ENCODE measurements at places on chromosomes 12 and 14.
A peak's percentile ranks its signal among the peaks of the same experiment; 100 is the strongest.

GRCh38 chr14:68787092-68787992 is 5.5 kb downstream of the ZFP36L1 start:
- peak; percentile 46 for DNase-seq

GRCh38 chr14:92719421-92719820 is 29.0 kb downstream of the LGMN start:
- DNase-seq = no peak

DNA sequence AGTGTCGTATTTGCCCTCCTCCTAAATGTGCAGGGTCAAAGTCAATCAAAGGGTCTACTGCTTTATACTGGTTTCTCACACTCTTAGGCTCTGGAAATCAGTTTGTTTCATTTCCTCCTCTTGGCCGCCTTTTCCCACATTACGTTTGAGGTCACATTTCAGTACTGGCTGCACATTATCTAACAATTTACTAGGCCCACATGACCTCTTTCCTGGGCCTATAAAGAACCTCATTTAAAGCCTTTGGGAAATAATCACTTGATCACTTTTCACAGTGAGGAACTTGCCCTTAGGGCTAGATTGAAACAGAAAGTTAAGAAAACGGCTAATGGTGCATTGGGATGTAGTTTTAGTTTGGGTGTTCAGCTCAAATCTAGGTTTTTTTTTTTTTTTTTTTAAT is 497.5 kb downstream of the RERGL start:
- no peak for DNase-seq

DNA sequence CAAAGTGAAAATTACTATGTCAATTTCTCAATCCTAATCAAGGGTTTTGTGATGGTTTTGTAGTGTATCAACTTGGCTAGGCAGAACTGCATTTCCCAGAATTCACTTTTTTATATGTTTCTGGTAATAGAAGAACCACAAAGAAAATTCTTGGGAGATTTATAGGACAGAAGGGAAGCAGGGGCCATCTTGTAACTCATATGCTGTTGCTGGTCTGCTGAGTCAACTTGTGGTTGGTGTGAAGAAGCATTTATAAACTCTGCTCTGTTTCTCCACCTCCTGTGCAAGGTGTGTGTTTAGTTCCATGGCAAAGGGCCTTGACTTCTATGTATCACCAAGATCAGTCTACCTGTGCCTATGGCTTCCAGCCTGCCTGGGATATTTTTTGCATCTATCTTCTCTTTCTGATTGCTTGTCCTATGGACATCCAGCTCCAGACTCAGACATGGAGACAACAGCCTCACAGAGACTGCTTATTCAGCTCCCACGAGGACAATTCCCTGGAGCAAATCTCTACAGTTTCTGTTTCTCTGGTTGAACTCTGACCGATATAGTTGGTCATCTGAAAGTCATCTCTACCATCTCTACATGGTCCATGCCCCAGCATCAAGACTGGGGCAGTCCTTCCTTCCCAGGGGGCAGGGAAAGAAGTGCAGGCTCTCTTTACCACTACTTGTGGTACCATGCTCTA is 364.3 kb upstream of the DDHD1 start:
- DNase-seq = no peak

GRCh38 chr12:12749433-12749832 is 32.3 kb downstream of the CDKN1B start:
- no peak for DNase-seq

DNA sequence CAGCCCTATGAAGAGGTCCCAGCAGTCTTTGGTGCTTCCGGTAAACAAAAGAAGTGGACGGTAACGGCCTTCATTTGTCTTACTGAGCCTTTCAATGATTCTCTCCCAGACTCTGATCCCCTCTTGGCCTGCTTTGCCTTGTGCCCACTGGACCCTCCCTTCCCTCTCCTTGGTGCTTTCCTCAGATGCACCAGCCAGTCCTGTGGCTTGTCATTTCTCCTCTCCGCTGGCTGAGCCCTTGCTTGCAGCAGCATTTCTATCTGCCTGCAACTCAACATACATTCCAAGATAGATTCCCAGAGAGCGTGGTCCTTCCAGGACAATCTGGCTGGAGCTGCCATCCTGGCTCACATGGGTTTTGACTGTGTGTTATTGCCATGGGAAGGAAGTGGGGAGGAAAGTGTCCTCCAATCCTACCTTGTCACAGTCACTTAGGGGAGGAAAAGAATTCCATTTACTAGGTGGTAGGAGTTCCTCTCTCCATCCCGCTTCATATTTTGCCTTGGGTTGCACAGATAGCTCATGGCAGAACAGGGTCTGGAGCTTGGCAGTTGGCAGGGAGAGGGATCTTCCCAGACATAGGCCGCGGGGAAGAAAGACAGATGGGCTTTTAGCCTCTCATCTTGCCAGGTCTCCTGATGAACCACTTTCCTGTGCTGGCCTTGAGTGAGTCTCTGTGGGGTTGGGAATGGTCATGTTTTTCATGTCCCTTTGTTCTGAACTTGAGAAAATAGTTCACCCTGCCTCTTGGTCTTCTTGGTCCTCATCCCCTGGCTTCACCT is 92.8 kb upstream of the KCNA1 start:
- DNase-seq = no peak

DNA sequence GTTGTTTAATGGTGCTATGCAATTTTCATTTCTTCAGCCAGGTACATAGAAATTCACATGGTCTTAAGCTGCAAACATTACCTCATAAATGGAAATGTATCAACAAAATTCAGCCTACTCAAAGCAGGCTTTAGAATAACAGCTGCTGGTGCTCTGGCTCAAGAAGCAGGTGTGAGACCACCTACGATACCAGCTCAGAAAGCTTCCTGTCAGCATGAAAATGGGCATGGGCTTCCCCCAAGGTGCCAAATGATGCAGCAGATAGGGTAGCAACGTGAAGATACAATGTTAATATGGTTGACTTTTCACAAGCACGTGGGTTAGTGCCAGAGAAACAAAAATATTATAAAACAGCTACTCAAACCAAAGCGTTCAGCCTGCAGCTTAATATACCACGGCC is 343.4 kb upstream of the PRICKLE1 start:
- no peak for DNase-seq

DNA sequence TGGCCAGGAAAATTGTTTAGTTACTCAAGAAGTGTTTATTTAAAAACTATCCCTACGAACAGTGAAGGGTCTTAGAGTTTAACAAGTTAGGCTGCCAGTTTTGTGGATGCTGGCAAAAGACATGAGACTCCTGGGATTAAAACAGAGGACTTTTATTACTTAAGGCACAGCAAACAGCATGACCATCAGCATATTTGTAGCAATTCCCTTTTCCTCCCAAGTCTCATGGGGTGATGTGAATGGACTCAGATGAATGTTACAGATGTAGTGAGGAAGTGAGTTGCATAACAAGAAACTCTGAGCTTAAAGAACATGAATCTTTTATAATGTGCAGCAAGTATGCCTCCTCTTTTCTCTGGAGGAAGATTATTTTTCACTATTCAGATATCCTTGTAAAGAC is 695.8 kb downstream of the RPS29 start:
- no peak for DNase-seq

DNA sequence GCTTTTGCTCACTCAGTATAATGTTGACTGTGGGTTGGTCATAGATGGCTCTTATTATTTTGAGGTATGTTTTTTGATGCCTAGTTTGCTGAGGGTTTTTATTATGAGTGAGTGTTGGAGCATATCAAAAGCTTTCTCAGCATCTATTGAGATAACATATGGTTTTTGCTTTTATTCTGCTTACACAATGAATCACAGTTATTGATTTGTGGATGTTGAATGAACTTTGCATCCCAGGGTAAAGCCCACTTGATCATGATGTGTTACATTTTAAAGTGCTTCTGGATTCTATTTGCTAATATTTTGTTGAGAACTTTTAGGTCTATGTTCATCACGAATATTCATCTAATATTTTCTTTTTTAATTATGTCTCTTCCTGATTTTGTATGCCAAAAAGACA is 1260.3 kb downstream of the TMEM121 start:
- DNase-seq = no peak

- DNase-seq = no peak
Measured at GRCh38 chr12:111394480-111394879, 11.2 kb upstream of the SH2B3 start.

DNA sequence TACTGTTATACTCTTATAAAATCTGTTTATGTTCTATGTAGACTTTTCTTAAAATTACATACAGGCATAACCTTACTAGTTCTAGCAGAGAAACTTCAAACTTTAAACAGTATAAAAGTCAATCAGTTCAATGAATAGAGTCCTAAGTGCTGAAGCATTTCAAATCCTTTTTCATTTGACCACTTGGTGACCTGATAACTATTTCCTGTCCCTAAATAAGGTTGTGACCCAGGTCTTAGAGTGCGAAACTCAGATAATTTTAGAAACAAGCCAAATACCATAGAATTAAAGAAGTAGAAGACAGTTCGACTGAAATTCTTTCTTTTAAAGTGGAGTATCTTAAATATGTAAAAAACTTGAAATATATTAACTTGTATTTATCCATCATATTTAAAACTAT is 96.2 kb upstream of the ALX1 start:
- no peak for DNase-seq

DNA sequence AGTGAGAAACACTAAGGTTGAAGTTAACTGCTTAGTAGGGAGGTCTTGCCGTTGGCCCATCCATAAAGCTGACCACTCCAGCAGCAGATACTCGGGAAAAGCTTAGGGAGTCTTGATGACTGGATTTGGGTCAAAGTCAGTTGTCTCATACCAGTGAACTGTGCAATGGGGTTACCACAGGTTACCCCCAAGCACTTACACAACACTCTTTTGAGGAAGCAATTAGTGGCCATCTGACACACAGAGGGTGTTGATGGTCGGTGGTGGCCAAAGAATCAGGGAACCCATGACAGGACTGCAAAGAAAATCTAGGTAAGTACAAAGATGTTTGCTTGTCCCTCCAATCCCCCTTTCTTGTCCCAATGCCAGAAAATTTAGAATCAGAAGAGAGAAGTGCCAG is 410.2 kb downstream of the APAF1 start:
- no peak for DNase-seq

GRCh38 chr12:50557421-50557820 is 52.6 kb downstream of the DIP2B start:
- no peak for DNase-seq

DNA sequence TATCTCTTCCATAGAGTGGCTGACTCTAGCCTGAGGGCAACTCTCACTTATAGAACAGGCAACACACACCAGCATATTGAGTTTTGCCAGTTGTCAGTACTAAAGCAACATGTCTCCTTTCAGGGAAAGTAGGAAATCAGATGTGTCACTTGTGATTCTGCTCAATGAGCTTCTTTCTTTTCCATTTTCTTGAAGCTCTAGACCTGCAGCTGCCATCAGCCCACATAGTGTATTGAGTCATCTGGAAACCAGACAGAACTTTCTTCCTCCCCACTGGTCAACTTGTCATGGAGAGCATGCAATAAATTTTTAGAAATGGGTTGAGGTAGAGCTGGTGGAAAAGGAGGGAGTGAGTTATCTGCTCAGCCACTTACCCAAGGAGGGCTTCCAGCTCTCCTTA is 209.0 kb upstream of the PLEKHG7 start:
- no peak for DNase-seq

GRCh38 chr14:37594238-37594970 is 645 bp downstream of the FOXA1 start:
- DNase-seq = peak; percentile 45

DNA sequence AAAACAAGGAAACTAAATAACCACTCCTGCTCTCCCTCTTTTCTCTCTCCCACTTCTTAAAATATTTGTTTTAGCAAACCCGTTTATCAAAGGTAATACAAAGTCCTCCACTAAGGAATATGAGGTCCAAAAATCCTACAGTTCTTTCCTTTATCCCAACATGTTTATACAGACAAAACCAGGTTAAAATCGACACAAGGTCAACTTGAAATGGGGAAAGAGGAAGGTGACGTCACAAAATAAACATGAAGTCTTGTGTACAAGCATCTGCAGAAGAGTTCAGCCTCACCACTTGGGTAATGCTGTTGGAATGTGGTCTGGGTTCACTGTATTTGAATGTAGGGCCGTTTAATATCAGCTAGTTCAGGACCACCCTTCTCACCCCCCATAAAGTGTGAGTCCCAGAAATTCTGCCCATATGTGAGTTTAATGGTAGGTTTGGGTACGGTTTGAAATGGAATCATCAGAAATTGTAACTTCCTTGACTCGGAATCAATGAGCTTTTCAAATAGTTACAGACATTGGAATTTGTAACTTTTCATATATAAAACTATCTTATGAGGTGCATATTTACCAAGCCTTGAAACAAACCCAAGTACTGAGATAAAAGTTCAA is 120.0 kb upstream of the SLC38A2 start:
- DNase-seq = no peak

DNA sequence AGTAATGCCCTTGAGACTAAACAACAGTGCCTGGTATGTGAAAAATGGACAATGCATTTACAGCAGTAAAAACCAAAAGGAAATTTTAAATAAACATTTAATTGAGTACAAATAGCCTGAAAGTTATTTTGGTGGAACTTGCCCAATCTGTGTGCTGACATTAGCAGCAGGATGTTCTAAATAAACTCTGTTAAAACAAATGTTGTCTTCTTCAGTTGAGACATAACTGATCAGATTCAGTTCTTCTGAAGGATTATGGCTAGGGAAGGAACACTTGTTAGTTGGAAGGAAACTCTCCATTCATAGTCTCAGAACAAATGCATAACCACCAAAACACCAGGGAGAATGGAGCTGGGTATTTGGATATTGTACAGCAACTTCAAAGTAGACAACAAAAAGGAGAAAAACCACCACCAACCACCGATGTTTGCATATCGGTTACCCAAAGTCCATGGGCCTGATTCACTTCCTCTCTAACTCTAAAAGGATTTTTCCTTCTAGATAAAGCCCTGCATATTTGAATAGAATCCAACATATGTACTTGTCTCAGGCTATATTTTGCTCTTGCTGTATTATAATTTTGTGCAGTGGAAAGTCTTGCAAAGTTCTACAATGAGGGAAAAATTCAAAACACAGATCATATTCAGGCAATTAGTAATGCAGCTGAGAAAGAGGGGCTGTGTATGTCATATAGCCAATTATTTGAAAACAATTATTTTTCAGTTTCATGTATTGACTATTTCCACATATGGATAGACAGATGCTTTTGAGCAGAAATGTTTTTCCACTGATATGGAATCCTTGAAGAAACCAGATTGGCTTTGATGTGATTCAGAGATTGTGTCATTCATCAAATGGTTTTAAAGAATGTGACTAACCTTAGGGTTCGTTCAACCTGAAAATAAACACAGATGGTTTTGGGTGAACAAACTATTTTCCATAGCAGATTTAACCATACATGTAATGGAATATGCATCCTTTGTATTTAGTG is 152.2 kb upstream of the BMP4 start:
- DNase-seq = no peak

GRCh38 chr14:33871394-33871793 is 79.5 kb downstream of the EGLN3 start:
- DNase-seq = no peak

GRCh38 chr14:100065942-100066574 is 836 bp downstream of the EVL start:
- peak; percentile 86 for DNase-seq
